ENCODE measurements at places on chromosomes 6 and 20.

DNA sequence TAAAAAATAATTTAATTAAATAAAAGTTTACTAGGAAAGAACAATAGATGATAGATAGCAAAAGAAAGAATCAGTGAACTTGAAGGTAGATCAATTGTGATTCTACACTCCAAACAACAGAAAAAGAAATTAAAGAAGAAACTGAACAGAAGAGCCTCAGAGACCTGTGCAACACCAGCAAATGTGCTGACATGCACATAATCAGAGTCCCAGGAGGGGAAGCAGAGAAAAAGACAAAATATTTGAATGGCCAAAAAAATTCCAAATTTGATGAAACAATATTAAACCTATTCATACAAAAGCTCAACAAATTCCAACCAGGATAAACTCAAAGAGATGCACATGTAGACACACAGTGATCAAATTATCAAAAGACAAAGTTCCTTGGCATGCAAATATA, 267.5 kb upstream of the OPRM1 start:
- no peak for DNase-seq

DNA sequence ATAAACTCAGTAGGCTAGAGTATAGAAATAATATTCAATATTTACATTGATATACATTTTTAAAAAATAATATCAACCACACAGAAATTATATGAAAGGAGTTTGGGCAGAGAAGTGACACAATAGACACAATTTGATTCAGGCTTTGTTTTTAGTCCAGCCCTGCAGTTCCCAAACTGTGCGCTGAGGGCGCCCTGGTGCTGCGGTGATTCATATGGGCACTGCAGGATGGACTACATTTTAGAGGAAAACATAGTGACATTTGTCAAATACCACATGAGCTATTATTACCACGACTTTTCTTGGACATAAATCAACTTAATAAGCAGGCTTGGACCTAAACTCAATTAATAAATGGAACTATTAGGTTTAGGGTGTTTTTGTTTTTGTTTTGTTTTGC, 364.3 kb upstream of the ID4 start:
- peak; percentile 2 for DNase-seq

DNA sequence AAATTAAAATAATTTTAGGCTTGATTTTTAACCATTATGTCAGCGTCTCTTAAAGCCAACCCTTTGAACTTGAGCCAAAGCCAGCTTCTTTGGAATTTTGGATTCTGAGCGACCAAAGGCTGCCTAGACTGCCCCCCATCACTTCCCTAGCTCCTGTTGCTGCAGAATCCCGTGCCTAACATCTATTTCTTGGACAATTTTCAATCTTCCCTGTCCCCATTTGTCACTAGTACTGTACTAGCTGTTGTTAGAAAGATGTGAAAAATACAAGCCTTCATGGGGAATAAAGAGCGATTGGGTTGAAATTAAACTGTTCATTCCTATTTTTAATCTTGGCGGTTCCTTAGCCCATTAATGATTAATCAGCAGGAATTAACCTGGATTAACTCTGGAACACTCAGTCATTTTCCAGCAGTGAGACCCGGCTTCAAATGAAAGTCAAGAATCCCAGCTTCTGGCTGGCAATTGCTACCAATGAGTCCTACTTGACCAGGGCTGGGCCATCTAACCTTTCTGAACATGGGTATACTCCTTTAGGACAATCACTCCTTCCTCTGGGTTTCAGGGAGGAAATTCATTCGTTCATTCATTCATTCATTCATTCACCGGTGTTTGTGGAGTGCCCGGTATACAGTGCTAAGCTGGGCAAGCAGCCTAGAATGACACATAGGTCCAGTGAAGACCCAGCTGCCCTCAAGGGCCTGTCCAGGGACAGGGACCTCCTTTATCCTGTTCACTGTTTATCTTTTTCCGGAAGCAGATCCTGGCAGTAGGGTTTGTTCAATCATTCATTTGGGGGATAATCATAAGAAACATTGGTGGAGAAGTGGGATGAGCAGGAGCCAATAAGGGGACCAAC, 1.4 kb upstream of the RRBP1 start:
- DNase-seq, result no peak

GRCh38 chr6:157840776-157841175, 17.7 kb downstream of the SNX9 start:
- no peak for DNase-seq

DNA sequence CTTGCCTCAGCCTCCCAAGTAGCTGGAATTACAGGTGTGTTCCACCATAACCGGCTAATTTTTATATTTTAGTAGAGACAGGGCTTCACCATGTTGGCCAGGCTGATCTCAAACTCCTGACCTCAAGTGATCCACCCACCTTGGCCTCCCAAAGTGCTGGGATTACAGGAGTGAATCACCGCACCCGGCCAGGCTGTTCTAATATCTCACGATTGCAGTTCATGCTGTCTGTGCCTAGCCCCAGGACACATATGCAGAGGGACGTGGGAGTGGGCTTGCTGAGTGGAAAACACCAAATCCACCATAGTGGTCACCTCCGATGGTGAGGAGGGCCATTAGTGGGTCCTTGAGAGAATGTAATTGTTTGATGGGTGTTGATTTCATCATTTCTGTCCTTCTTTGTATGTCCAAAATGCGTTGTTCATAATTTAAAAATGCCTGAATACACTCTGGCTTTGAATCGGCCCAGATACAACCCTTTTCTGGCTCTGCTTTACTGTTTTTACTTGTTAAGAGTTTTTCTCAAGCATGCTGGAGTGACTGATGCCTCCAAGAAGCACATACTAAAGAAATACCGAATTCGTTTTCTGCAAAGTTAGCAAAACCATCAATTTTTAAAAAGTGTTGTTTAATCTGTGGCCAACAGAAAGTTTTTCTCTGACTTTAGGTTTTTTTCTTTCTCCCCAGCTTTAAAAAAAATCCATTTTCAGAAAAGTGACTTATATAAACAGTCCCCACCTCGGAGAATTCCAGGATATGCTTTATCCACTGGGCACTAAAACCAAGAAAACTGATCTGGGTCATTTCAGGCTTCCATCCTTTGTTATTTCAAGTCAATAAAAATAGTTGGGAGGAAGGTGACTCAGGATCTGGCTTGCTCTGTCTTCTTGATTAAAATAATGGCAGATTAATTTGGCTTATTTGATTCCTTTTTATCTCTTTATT, 18.8 kb upstream of the RALGAPA2 start:
- no peak for DNase-seq

DNA sequence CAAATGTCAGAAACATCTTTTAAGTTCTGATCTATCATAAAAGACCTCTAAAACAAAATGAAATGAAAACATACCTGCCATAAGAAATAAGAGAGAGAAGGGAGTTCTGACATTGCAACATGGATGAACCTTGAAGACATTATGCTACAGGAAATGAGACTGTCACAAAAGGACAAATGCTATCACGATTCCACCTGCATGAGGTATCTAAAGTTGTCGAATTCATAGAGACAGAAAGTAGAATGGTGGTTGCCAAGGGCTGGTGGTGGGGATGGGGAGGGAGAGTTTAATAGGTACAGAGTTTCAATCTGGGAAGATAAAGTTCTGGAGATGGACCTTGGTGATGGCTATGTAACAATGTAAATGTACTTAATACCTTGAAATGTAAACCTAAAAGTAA, 3.3 kb downstream of the EZR start:
- DNase-seq, result no peak

DNA sequence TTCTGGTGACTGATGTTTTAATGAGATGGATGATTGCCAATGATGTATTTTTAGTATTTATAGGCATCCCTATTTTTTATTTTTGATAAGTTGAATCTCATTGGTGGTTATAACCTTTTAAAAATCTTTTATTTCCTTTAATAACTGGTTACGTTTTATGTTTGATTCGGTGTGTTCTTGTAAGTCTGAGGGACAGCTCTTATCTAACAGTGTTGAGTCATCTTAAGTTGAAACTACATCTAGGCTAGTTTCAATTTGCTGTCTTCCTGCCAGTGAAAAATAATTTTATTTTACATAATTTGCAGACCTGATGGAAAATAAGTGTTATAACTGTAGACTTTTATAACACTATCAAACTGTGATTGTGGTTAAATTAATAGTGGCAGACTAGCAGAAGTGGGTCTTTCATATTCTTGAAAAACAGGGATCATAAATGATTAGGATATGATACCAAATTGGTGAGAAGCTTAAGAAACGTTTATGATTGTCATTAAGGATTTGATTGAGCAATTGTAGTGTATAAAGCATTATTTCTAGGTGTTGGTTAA, 4.6 kb downstream of the AFDN start:
- no peak for DNase-seq

DNA sequence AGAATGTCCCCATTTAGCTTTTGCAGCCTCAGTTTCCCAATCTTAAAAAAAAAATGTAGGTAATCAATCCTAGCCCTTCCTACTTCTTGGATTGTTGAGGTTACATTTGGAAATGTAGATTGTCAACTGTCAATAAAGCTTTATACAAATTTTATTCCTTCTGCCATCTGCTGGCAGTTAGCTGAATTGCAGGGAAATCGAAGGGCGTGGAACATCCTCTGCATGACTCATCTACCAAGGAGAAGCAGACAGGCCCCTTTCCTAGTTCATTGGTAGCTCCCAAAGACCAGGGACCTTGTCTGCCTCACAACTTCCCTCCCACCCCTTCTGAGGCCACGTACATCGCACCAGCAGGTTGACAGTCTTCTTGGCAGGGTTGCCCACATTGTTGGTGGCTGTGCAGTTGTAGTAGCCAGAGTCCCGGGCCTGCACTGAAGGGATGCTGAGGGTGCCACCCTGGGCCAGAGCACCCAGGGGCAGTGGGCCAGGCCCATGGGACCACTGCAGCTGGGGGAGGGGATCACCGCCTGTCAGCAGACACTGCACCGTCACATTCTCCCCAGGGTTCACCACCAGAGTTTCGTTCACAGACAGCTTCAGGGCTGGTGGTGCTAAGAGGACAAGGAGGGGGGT, 43.6 kb downstream of the MDGA1 start:
- DNase-seq, result peak; percentile 69

GRCh38 chr6:155485756-155486155, 30.1 kb upstream of the NOX3 start:
- no peak for DNase-seq

- no peak for DNase-seq
These were observed 6.6 kb upstream of the C20orf202 start for GRCh38 chr20:1196634-1197033.

- no peak for DNase-seq
These were observed 667.9 kb downstream of the EPM2A start for GRCh38 chr6:145067430-145067829.

DNA sequence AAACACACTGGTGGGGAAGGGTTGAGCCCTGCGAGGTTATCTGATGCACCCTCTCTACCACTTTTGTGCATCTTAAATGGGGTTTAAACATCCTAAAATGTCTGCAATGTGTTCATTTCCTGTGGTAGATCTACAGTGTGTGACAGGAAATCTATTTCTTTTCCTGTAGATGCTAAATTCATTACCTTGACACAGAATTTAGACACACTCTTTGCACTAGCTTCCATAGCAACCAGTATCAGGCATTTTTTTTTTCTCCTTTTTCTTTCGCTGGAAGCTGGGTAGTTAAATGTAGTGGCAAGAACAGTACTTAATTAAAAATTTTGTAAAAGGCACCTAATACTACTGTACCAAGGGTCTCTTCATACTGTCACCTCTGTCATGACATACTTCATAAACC, 141.1 kb downstream of the RFPL4B start:
- no peak for DNase-seq

DNA sequence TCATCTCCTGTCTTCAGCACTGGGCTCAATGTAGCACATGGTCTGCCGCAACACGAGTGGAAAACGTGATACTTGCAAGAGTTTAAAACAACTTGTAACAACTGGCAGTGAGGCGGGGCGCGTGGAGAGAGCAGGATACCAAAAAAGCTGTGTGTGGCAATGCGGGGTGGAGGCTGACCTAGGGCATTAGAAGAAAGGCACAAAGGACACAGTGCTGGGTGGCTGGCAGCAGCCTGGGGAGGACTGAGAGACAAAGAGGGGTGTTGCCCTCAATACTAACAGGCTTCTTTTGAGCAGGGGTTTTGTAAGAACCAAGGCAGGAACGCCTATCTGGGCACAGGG, 1.5 kb upstream of the GFOD1 start:
- no peak for DNase-seq

DNA sequence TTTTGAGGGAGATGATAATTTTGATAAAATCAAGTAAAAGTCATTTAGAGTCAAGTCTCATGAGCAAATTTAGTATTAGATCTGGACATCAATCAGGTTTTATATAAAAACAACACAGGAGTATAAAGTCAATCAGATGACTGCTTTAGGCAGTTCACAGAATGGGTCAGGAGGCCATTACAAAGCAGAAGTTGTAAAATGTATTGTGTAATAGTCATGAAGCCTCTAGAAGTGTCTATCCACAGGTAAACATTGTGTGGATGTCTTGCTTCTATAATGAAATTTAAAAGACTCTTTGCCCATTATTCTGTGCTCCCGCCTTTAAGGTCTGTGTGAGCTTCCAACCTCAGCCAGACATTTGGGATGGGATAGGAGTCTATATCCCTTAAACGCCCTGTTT, 28.8 kb downstream of the MAP7 start:
- no peak for DNase-seq

GRCh38 chr6:167588181-167588919, 238.4 kb upstream of the AFDN start:
- DNase-seq, result no peak

DNA sequence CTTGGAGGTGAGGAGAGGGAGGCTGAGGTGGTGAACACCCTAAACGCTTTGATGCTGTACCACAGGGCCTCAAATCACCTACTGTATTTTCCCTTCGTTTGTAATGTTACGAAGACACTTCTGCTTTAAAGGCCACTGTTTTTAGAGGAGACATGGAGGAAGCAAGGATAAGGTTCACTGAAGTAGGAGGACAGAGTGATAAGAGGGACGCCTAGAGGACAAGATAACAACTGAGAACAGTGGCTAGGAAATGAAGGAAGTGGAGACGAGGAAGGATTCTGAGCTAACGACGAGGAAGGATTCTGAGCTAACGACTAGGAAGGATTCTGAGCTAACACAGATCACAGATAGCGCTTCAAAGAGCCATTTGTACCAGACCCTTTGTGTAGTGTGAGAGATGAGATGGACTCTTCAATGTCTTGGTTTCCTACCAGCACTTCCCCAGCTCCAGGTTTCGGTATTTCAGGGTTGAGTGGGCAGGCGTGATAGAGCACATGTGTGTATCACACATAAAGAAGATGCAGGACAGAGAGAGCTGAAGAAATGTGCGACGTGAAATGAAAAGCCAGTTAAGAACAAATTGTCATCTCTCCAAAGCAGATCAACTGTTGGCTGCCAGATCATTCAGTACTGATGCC, 7.5 kb downstream of the SF3B5 start:
- DNase-seq, result no peak

- no peak for DNase-seq
These were observed 127.4 kb upstream of the FAM83B start for GRCh38 chr6:54719131-54719530.

GRCh38 chr20:63895952-63896263, 982 bp downstream of the DNAJC5 start:
- peak; percentile 26 for DNase-seq

Measured in activated CD4-positive, alpha-beta T cell treated with anti-CD3 and anti-CD28 coated beads, Interleukin-2, Interleukin-6, amounts not matched to agents 100 ng/mL and 50 ng/mL, durations not matched to agents 16 hours and 8 hours (primary cell).